ENCODE measurements at places on chromosomes 11 and 22. TPM values are rescaled to one million over a fixed set of nuclear protein-coding genes. Genes with fewer than 3 reads are reported as not detected.

LBHD1 gene
- 5.5 TPM for total RNA-seq

UPK3A gene
- not detected for total RNA-seq

APOL4 gene
- under 0.01 TPM for total RNA-seq

LDHAL6A gene
- not detected for total RNA-seq

GNG3 gene
- not detected for total RNA-seq

CSNK2A3 gene
- 2.0 TPM for total RNA-seq

MYBPC3 gene
- not detected for total RNA-seq

DNAJB13 gene
- not detected for total RNA-seq

GLYAT gene
- not detected for total RNA-seq

FXYD6 gene
- total RNA-seq = not detected

MUC5AC gene
- not detected for total RNA-seq

PKDREJ gene
- total RNA-seq = not detected

PLEKHB1 gene
- not detected for total RNA-seq

NAALAD2 gene
- 0.29 TPM for total RNA-seq

ABTB2 gene
- total RNA-seq = 12.5 TPM

NAA40 gene
- 16.2 TPM for total RNA-seq

OR4X1 gene
- not detected for total RNA-seq

RAB38 gene
- 2.8 TPM for total RNA-seq

KIAA1671 gene
- 10.9 TPM for total RNA-seq

GRM5 gene
- total RNA-seq = under 0.01 TPM

RASD2 gene
- not detected for total RNA-seq

CSF2RB gene
- total RNA-seq = 0.14 TPM

GGTLC3 gene
- total RNA-seq = not detected

SERPING1 gene
- total RNA-seq = 16.4 TPM

PGA5 gene
- not detected for total RNA-seq

MED15 gene
- total RNA-seq = 27.6 TPM

Measured in placental pericyte (primary cell).